Suprapubic skin (tissue), 4 donors: ENCODE measurements at places on chromosomes 5 and 9. TPM values are rescaled to one million over a fixed set of nuclear protein-coding genes. Genes with fewer than 3 reads are reported as not detected.

DNA sequence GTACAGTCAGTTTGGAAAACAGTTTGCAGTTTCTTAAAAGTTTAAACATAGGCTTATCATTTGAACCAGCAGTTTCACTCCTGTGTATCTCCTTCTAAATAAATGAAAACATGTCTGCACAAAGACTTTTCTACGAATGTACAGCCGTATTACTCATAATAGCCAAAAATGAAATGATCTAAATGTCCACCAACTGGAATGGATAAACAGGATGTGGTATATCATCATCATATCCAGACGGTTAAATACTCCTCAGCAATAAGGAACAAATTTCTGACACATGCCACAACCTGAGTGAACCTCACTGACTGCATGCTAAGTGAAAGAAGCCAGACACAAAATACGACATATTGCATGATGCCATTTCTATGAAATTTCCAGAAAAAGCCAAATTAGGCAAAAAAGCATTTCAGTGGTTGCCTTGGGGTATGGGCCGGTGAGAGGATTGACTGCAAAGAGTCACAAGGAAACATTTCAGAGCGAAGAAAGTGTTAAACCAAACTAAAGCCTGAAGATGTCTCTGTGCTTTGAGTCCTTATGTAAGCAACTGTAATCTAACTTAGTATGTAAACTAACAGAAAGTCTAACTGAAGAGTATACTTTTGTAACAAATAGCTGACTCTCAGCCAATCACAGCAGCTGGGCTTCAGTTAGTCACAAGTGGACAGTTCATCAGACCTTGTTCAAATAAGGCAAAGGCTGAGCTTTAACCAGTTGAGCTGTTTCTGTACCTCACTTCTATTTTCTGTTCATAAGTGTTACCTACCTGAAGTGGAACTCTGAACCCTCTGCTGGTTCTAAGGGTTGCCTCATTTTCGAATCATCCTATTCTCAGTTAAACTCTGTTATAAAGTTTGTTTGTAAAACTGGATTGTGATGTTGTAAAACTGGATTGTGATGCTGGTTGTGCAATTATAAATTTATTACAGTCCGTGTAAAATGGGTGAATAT, 65.2 kb downstream of the TRIO start:
- no peak for DNase-seq

- DNase-seq = no peak
These were observed 59.5 kb downstream of the MUSK start for GRCh38 chr9:110728058-110728457.

- no peak for DNase-seq
These were observed 26.0 kb upstream of the GRIN3A start for GRCh38 chr9:101764472-101764871.

- peak; percentile 93 for DNase-seq
These were observed 10.0 kb downstream of the S1PR3 start for GRCh38 chr9:89000973-89001916.

GRCh38 chr5:149337736-149338135, 7.6 kb upstream of the GRPEL2 start:
- DNase-seq = no peak

DNA sequence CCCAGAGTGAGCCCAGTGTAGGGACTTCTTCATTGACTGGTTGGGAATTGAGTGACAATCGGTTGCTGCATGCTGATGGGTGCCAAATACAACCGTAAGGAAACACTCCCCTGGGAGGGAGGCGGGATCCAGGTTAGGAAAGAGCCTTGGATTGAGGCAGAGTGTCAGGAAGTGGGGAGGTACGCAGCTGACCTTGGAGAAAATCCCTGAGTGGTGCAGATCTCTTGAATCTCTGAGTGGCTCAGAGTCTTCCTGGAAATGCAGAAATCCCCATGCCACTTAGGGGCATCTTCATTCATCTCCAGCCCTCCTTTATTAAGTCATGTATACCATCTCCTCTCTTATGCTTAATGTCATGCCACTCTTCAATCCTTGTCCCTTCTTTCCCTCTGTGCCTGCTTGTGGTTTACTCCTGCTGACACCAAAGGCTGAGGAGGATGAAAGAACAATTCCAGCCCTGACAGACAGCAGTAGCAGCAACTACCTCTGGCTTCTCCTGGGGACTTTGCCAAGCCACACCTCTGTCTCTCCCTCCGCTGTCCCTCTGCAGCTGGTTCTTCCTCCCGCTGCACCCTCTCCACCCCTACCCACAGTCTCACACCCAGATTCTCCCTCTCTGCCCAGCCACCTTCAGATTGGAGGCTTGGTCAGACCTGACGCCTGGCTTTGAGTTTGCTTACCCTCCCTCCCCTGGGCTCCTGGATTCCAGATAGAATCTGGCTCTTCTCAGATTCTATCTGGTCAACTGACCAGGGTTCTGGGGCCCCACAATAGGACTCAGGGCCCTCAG, 14.1 kb upstream of the LCP2 start:
- DNase-seq = no peak

GRCh38 chr5:59268756-59269415, 624.6 kb downstream of the PDE4D start:
- no peak for DNase-seq

DNA sequence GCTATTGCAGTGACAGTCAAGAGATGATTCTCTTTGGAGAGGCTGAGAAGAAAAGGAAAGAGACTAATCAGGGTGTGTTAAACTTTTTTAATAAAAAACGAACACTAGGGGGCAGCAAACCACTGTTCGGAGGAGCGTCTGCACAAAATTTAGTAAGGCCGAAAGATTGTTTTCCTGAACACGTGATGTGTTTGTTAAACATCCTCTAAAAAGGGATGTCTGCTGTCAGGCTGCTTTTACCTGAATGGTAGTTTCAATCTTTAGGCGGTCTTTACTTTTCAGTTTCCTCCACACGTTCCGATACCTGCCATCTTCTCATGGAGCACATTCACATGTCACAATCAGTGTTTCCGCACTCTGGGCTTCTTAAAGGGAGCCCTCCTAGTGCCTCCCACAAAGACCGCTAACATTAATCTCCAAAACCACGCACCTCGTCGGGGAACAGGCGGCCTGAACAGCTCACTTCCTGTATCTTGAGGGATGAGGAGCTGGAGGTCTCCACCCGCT, 125.2 kb downstream of the GPBP1 start:
- DNase-seq = no peak

Gene DND1
- 2.0 TPM for total RNA-seq

Gene NACC2
- total RNA-seq = 12.6 TPM

Gene RCL1
- total RNA-seq = 58.4 TPM

Gene F12
- total RNA-seq = 18.4 TPM

Gene FBP2
- not detected for total RNA-seq

Gene FAM169A
- total RNA-seq = 3.1 TPM

Gene GCNT4
- total RNA-seq = 3.6 TPM
